Iris pigment epithelial cell (primary cell): ENCODE measurements at places on chromosomes 12 and 14.
A peak's percentile ranks its signal among the peaks of the same experiment; 100 is the strongest.

DNA sequence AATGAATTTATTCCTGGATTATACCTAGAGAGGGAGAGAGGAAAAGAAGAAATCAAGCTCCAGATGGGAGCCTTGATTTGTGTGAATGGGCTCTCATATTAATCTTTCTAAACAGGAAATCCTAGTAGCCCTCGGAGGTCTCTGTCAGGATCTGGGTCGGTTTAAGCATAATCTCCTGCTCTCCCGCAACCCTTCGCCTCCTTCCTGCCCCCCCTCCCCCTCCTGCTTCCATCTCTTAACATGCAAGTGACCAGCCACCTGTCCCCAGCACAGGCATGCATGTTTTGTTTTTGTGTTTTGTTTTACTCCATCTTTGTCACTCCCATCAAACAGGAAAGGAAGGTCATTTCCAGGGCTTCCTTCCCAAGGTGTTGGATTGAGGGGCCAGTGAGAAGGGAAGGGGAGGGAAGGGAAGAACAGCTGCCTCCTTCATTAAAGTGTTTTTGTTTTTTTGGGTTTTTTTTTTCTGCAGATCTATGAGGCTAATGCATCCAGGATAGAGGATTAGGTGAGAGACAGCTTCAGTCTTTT lies 4.8 kb upstream of the KCNA5 start:
- no peak for DNase-seq

GRCh38 chr14:78308079-78308478 lies 137.9 kb downstream of the NRXN3 start:
- no peak for DNase-seq

DNA sequence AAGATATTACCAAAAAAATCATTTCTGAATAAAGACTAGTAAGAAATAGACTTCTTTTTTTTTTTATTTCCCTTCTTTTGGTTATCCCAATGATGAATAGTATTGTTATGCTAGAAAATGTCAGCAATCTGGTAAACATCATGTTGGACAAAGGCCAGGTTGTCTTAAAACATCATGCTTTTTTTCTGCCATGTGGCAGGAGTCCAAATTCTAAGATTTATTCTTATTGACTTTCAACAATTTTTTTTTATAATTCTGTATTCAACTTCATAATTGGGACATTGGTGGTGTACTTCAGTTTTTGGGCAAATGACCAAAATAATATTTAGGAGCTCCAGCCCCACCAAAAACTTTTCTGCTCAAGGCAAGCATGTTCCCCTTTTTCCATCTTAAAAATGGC lies 10.5 kb downstream of the DCN start:
- peak; percentile 38 for DNase-seq

- DNase-seq, result peak; percentile 11
Measured at GRCh38 chr12:85509857-85510256, 229.8 kb downstream of the ALX1 start.

DNA sequence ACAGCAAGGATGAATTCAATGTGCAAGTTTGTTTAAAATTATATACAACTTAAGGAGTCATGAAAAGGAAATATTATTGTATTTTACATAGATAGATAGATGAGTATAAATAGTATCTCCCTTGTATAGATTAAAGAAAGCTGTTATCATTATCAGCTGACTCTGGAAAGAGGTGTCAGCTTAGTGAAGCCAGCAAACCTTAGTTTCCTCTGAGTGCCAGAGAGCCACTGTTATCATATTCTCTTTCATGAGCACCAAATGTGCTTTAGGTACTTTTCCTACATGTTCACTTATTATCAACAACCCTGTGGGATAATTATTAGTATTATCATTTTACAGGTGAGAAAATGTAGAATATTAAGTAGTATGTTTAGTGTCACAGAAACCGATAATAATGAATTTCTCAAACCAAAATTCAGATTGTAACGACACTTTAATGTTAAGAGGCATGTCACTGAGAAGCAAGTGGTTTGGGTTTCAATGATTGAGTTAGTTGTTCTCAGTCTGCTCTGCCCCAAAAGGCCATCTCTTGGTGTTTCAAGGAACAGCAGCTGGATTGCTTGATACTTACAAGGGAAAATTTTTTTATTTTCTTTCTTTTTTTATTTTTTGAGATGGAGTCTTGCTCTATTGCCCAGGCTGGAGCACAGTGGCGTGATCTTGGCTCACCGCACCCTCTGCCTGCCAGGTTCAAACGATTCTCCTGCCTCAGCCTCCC lies 53.7 kb downstream of the PLEKHA5 start:
- DNase-seq, result peak; percentile 56

DNA sequence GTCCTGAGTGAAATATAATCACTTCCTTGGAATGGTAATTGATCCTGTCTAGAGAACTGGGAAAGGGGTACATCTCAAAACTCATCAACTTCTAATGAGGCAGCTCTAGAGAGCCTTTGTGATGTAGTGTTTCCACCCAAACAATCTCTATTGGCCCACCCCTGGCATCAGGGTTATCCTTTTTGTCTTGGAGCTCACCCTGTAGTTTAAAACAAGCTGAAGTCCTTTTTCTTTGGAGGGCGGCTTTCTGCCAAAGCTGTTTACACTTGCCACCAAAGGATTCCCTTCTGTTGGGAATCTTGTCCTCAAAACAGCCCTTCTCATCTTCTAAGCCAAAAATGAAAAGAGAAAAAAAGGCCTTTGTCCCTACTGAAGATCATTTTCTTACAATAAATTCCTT lies 60.6 kb upstream of the GTF2A1 start:
- no peak for DNase-seq
